ENCODE measurements at places on chromosomes 13 and 19. TPM values are rescaled to one million over a fixed set of nuclear protein-coding genes. Genes with fewer than 3 reads are reported as not detected.
A peak's percentile ranks its signal among the peaks of the same experiment; 100 is the strongest.

DNA sequence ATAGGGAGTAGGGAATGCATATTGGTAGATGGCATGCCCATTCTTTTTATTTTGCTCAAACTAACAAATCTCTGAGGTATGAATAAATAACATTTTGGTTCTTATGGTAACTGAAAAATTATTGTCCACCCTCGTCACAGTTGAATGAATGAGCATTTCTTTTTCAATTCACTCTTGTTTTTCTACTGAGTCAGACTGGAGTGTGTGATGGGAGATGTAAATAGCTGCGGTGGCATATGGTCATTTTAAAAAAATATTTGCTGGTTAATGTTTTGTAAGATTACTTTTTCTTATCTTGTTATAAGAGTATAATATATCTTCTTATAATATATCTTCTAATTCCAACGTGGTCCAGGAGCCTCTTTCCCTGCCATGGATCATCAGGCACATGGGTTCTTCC lies 586.5 kb downstream of the SLITRK5 start:
- H3K27ac ChIP-seq = no peak overlapping the region
- H3K27me3 ChIP-seq = no peaks in the 10 kb centered on the region
- H3K36me3 ChIP-seq = no peaks in the 10 kb centered on the region

GRCh38 chr19:44640518-44640917 lies 3.2 kb upstream of the PVR start:
- no peaks in the 10 kb centered on the region for H3K36me3 ChIP-seq
- no peak overlapping the region for H3K4me3 ChIP-seq
- H3K27me3 ChIP-seq = no peaks in the 10 kb centered on the region
- peaks cover 2% of the 10 kb centered on the region for H3K4me1 ChIP-seq
- DNase-seq = no peak

Gene RDH13
- total RNA-seq = 9.1 TPM

GRCh38 chr13:28542804-28543203 lies 47.9 kb upstream of the FLT1 start:
- no peak overlapping the region for H3K4me3 ChIP-seq
- no peak overlapping the region for H3K27ac ChIP-seq
- H3K27me3 ChIP-seq = no peaks in the 10 kb centered on the region
- no peak for DNase-seq
- no peaks in the 10 kb centered on the region for H3K36me3 ChIP-seq
- no peaks in the 10 kb centered on the region for H3K4me1 ChIP-seq

DNA sequence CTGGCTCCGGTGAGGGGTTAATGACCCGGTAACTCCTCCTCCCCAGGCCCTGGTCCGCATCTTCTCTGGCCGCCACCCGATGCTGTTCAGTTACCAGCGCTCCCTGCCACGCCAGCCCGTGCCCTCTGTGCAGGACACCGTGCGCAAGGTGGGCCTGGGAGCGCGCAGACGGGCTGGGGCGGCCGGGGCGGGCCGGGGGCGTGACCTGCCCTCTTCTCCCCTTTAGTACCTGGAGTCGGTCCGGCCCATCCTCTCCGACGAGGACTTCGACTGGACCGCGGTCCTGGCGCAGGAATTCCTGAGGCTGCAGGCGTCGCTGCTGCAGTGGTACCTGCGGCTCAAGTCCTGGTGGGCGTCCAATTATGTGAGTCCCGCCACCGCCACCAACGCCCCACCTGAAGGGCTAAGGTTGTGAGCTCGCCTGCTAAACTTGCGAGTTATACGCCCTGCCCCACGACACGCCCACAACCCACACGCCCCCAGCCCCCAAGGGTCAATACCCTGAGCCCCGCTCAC lies 10.4 kb downstream of the CPT1C start:
- no peak overlapping the region for H3K4me3 ChIP-seq
- no peaks in the 10 kb centered on the region for H3K4me1 ChIP-seq
- no peaks in the 10 kb centered on the region for H3K27me3 ChIP-seq

DNA sequence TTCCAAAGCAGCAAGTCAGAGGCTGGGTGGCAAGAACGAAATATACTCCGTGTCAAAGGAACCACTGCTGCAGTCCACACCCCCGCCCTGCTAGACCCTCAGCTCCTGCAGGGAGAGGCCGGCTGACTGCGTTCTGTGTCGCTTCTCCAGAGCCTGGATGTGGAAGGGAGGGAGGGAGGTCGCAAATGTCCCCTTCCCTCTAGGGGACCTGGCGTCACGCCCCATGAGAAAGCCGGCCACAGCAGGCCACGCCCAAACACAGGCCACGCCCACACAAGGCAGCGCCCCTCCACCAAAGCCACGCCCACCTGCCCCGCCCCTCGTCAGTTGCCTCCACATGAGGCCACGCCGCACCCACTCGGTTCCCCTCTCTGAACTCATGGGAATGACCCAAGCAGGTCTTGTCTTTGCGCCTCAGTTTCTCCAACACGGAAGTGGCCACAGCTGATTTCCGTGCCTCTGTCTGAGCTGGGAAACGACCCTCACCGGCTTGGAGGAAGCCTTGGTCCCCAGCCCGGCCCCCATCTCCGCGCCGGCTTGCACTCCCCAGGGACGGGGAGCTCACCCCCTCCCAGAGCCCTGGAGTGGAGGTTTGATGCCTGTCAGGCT lies 38.4 kb upstream of the TCF3 start:
- H3K27me3 ChIP-seq = peaks cover 33% of the 10 kb centered on the region
- no peaks in the 10 kb centered on the region for H3K36me3 ChIP-seq
- no peak overlapping the region for H3K4me3 ChIP-seq
- H3K27ac ChIP-seq = no peak overlapping the region

Gene CD70
- total RNA-seq = not detected

DNA sequence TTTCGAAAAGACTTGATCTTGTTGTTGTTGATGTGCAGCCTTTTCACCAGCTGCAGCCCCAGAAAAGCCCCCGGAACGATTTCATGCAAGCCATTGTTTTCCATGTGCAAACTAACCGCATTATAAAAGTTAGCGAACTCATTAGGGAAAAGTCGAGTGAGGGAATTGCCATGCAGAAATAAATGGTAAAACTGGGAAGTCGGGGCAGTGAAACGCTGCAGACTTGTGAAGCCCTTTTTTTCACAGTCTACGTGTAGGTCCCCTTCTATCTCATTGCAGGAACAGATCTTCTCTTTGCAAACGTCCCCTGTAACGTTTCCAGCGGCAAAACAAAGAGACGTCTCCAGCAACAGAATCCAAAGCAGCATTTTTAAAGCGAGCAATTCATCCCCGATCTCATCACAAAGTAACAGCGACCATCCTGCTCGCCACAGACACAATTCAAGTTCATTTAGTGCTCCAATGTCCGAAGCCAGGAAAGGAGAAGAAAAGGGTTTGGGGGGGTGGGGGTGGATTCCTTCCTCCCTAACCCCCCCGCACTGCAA lies 1.1 kb downstream of the SLITRK1 start:
- no peak overlapping the region for H3K4me3 ChIP-seq
- no peaks in the 10 kb centered on the region for H3K36me3 ChIP-seq
- peaks cover 38% of the 10 kb centered on the region for H3K27me3 ChIP-seq
- no peak overlapping the region for H3K27ac ChIP-seq

GRCh38 chr19:14427461-14427860 lies 5.6 kb upstream of the PKN1 start:
- H3K36me3 ChIP-seq = no peaks in the 10 kb centered on the region
- peaks cover 8% of the 10 kb centered on the region for H3K4me1 ChIP-seq
- DNase-seq = no peak
- no peak overlapping the region for H3K4me3 ChIP-seq
- no peak overlapping the region for H3K27ac ChIP-seq
- no peaks in the 10 kb centered on the region for H3K27me3 ChIP-seq

Gene LRG1
- 0.33 TPM for total RNA-seq

DNA sequence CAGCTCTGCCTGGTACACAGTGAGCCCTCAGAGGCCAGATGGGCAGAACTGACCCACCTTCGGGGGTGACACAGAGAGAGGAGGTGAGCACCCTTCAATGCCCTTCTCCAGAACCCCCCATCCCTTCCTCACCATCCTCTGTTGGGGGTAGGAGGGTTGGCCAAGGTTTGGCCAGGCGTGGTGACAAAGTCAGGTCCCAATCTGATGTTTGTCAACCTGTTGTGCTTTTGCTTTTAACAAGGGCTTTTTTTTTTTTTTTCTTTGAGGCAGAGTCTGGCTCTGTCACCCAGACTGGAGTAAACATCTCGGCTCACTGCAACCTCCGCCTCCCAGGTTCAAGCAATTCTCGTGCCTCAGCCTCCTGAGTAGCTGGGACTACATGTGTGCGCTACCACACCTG lies 7.3 kb downstream of the PTGIR start:
- no peak overlapping the region for H3K27ac ChIP-seq
- DNase-seq = no peak
- no peak overlapping the region for H3K4me3 ChIP-seq

- DNase-seq = no peak
- H3K27ac ChIP-seq = no peak overlapping the region
- no peaks in the 10 kb centered on the region for H3K36me3 ChIP-seq
- no peak overlapping the region for H3K4me3 ChIP-seq
- no peaks in the 10 kb centered on the region for H3K27me3 ChIP-seq
These were observed 72.0 kb upstream of the GPR183 start for GRCh38 chr13:99378985-99379733.

GRCh38 chr13:32261567-32261966 lies 53.6 kb downstream of the ZAR1L start:
- no peaks in the 10 kb centered on the region for H3K4me1 ChIP-seq
- no peaks in the 10 kb centered on the region for H3K36me3 ChIP-seq
- H3K27me3 ChIP-seq = no peaks in the 10 kb centered on the region
- H3K27ac ChIP-seq = no peak overlapping the region
- no peak overlapping the region for H3K4me3 ChIP-seq

Gene KIR3DL1
- total RNA-seq = not detected

Gene KLHL1
- total RNA-seq = not detected

Gene CEACAM6
- total RNA-seq = not detected

DNA sequence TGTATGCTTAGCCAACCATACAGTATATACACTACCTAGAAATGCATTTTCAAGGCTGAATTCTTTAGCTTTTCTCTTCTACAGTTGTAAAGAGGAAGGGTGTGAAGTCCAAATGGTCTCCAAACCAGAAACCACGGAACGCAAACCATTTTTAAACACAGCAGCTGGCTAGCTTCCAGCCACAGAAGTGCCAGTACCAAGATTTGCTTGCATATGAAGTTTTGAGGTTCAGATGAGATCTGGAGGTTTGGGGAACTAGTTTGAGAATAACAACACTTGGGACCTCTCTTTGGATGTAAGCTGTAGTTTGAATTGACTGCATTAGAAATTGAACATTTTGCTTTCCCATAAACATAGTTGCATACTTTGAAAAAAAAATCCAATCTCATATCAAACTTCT lies 1243.5 kb downstream of the EFNB2 start:
- DNase-seq = no peak
- no peaks in the 10 kb centered on the region for H3K36me3 ChIP-seq

Gene OR10H5
- total RNA-seq = not detected

DNA sequence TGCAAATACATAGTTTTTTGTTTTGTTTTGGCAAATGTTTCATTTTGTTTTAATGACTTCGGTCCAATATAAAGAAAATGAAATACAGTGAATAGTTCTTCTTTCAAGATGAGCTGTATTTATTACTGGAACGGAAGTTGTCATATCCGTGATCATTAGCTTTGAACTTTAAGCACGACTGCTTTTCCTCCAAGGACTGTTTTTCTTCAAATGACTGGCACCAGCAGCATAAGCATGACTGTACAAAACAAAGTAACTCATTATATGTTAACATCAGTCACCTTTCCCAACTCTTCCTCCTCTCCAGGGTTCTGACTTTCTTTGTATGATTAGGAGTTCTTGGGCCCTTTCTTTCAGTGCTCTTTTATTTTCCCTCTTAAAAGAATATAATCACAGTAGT lies 20.5 kb downstream of the EDNRB start:
- no peak overlapping the region for H3K4me3 ChIP-seq
- no peaks in the 10 kb centered on the region for H3K27me3 ChIP-seq
- no peaks in the 10 kb centered on the region for H3K36me3 ChIP-seq
- peak overlapping the region; percentile 21 for H3K27ac ChIP-seq

DNA sequence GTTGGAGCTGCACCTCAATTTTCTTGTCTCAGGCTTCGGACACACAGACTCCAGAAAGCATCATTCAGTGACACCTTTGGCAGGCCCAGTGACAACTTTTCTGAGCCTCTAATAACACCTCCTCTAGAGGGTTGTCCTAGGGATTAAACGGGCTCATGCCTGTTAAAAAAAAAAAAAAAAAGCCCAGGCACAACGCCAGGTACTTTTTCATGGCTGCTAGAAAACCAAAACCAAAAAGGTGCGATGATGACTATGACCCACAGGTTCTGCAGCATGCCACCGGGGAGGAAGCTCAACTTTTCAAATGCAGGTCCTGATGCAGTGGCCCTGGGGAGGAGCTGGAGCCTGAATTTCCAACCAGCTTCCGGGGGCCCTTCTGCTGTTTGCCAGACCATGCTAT lies 184.2 kb downstream of the ABCC4 start:
- no peak overlapping the region for H3K4me3 ChIP-seq
- no peaks in the 10 kb centered on the region for H3K36me3 ChIP-seq
- no peak for DNase-seq
- no peak overlapping the region for H3K27ac ChIP-seq
- no peaks in the 10 kb centered on the region for H3K27me3 ChIP-seq

DNA sequence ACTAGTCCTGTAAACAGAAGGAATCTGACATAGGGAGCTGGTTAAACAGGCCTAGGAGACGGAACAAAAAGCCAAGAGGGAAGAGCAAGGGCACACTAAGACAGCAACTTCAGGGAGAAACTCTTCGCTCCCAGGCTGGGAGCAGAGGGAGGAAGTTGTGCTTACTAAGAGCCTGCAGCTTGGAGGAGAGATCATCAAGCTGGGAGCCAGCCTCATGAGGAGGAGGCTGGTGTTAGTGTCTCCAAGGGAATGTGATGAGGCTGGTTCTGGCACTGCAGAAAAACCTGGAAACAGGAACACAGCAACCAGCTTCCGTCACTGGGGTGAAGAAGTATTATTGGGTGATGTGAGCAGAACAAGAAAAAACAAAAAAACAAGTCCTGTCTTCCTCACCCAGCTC lies 1027.3 kb downstream of the UQCRFS1 start:
- H3K4me3 ChIP-seq = no peak overlapping the region
- DNase-seq = no peak
- no peaks in the 10 kb centered on the region for H3K4me1 ChIP-seq
- no peaks in the 10 kb centered on the region for H3K36me3 ChIP-seq
- H3K27me3 ChIP-seq = no peaks in the 10 kb centered on the region

- H3K27ac ChIP-seq = no peak overlapping the region
- no peaks in the 10 kb centered on the region for H3K4me1 ChIP-seq
- peak; percentile 70 for DNase-seq
- H3K4me3 ChIP-seq = no peak overlapping the region
- no peaks in the 10 kb centered on the region for H3K36me3 ChIP-seq
- H3K27me3 ChIP-seq = no peaks in the 10 kb centered on the region
These were observed 57.3 kb downstream of the CEBPG start for GRCh38 chr19:33430674-33431277.

DNA sequence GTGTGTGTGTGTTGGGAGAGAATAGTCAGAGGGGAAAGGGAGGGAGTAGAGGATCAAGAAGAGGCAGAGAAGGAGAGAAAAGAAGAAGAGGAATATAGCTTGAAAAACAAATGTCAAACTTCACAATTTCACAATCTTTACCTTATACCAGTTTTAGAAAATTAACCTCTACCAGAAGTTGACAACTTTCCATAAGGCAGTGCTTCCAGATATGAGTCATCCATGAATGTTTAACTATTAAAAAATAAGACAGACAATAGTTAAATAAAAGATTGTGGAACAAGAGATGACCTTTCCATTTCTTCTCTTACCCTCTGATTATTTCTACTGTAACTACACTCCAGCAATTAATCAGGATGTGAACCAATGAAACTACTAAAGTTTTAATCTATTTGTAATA lies 229.4 kb downstream of the ITGBL1 start:
- no peaks in the 10 kb centered on the region for H3K4me1 ChIP-seq
- H3K27ac ChIP-seq = no peak overlapping the region
- H3K27me3 ChIP-seq = no peaks in the 10 kb centered on the region
- no peaks in the 10 kb centered on the region for H3K36me3 ChIP-seq
- no peak for DNase-seq

Gene GAS6
- total RNA-seq = 10.3 TPM

Data from adrenal gland (tissue), 19 donors.